Stimulated activated CD8-positive, alpha-beta memory T cell treated with anti-CD3 and anti-CD28 coated beads, Interleukin-7, amount 100 ng/mL, for 24 hours (primary cell): ENCODE measurements at places on chromosomes 7 and 10.

DNA sequence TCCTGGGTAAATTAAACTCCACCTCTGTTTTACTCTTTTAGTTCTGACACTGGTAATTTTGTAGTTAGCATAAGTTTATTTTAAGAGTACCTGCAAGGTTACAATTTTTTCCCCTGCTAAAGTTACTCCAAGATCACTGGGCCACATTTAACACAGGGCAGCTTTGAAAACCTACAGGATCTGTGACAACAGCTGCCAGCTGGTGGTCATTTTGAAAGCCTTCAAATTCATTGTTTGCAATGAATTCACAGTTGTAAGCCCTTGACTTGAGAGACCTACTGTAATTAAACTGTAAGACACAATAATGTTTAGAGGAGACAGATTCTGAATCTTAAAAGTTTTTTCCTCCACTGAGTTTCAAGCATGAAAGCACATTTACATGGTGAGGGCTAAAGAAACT is 129.6 kb downstream of the CNOT4 start:
- DNase-seq: no peak

- DNase-seq: no peak
Observed at GRCh38 chr7:22307816-22308215, 49.1 kb downstream of the RAPGEF5 start.

- no peak for DNase-seq
Observed at GRCh38 chr10:71757399-71757922, 15.9 kb downstream of the VSIR start.

GRCh38 chr7:49860293-49860692 is 86.9 kb downstream of the VWC2 start:
- DNase-seq: no peak

DNA sequence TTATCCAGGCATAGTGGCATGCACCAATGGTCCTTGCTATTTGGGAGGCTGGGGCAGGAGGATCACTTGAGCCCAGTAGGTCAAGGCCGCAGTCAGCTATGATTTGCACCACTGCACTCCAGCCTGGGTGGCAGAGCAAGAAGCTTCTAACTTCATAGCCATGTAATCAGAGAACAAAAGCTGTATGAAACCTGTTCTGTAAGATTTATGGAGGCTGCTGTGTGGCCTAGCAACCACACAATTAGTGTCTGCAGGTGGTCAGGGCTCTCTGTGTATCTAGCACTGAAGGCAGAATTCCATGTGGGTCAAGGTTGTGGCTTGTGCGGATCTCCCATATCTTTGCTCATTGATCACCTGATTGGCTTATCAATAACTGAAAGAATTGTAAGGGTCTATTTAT is 221.5 kb upstream of the FOXK1 start:
- DNase-seq: no peak

- DNase-seq: no peak
Observed at GRCh38 chr7:113562242-113562641, 356.6 kb downstream of the PPP1R3A start.

- no peak for DNase-seq
Observed at GRCh38 chr10:98815039-98815885, 368.5 kb upstream of the HPS1 start.

- DNase-seq: no peak
Observed at GRCh38 chr10:17984056-17984455, 32.3 kb downstream of the SLC39A12 start.

DNA sequence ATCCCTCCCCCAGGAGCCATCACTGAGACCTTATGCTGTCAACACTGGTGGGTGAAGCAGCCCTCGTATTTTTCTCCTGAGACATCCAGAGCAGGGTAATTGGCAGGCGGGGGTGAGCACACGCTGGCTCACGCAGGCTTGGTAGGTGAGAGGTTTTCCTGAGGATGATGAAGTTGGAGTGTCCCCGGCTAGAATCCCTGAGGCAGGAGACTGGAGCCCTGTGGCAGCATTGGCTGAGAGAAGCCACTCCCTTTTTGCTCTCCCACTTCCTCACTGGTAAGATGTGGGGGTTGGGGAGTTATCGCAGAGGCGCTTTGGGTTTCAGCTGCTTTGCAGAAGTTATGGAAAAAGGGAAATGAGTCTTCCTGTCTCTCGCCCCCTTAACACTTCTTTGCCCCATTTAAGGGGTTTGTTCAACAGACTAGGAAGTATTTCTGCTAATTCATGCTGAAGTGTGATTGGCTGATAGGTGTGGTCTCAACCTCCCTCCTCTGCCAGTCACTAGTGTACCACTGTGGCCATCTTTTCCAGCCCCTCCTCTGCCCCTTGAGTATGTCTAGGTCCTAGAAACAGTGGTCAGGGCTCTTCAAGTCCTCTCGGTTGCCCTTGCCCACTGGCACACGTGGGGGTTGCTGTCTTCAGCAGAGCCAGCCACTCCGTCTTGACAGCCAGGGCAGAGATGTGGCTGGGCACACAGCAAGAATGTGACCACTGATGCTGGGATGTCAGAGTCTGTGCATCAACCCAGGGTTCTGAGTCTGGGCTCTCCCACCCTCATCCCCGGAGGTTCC is 5.7 kb downstream of the ARPC1B start:
- DNase-seq: no peak

DNA sequence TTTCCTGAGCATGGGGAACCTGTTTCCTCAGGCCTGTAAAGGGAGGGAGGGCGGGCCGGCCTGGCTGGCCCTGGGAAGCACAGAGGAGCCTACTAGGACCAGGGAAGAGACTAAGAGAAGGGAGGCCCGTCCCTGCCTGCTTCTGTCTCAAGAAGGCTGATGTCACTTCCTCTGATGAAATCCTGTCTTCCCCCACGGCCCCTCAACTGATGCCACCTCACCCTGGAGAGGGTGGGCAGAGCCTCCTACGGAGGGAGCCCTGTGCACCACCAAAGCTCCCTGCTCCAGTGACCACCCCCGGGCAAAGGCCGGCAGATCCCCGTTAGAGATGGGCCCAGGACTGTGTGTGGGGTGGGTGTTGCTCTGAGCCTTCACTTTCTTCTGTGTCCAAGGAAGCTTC is 1.0 kb upstream of the PILRA start:
- DNase-seq: no peak

DNA sequence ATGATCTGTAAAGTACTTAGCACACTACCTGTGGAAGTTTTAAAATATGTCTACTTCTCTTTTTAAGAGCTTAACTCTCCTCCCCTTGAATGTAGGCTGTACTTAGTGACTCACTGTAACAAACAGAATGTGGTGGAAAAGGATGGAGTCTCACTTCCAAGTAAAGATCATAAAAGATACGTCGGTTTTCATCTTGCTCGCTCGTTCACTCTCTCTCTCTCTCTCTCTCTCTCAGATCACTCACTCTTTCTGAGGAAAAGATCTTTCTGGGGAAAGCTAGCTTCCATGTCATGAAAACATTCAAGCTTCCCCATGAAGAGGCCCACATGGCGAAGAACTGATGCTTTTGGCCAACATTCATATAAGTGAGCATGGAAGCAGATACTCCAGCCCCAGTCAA is 5.5 kb downstream of the CHUK start:
- no peak for DNase-seq

DNA sequence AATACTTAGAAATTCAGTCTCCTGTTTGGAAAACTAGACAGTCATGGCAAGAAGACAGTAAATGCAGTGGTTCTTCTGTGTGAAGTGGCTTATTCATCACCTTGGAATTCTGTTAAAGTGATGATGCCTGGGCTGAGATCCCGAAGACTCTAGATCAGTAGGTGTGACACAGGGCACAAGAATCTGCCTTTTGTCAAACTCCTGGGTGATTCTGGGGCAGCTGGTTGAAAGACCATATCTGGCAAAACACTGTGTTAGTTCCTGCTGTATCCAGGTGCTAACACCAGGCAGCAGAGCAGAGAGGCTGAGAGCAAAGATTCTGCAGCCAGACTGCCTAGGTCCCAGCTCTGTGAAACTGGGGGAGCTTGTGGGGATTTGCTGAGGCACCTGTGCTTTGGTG is 26.5 kb downstream of the MRC1 start:
- DNase-seq: no peak

GRCh38 chr7:114419441-114420272 is 5.0 kb downstream of the FOXP2 start:
- DNase-seq: no peak

DNA sequence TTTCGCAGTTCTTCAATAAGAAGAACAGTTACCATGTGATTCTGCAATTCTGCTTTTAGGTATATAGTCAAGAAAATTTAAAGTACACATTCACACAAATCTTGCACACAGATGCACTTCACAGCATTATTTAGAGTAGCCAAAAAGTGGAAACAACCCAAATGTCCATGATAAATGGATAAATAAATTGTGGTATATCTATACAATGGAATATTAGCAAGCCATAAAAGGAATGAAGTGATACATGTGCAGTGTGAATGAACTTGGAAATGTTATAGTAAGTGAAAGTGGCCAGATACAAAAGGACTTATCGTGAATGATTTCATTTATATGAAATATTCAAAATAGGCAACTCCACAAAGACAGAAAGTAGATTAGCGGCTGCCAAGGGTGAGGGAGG is 109.1 kb downstream of the AGMO start:
- DNase-seq: no peak

GRCh38 chr7:85516675-85517074 is 329.8 kb upstream of the SEMA3D start:
- no peak for DNase-seq

GRCh38 chr7:108196004-108196403 is 65.8 kb upstream of the LAMB4 start:
- no peak for DNase-seq

GRCh38 chr7:79317728-79318127 is 135.7 kb downstream of the MAGI2 start:
- DNase-seq: no peak
